Upper lobe of left lung (tissue), 6 donors: ENCODE measurements at places on chromosomes 11 and 22. TPM values are rescaled to one million over a fixed set of nuclear protein-coding genes. Genes with fewer than 3 reads are reported as not detected.

GRCh38 chr11:112161012-112161411 is 2.9 kb downstream of the IL18 start:
- peak overlapping the region; percentile 81 for H3K27ac ChIP-seq
- H3K27me3 ChIP-seq = no peaks in the 10 kb centered on the region
- no peaks in the 10 kb centered on the region for H3K36me3 ChIP-seq
- H3K4me1 ChIP-seq = peaks cover 13% of the 10 kb centered on the region

- H3K4me1 ChIP-seq = peaks cover 67% of the 10 kb centered on the region
- H3K36me3 ChIP-seq = no peaks in the 10 kb centered on the region
- DNase-seq = no peak
- H3K27ac ChIP-seq = peak overlapping the region; percentile 70
- H3K27me3 ChIP-seq = no peaks in the 10 kb centered on the region
Measured at GRCh38 chr22:37552524-37553163, 7.6 kb upstream of the CDC42EP1 start.

- DNase-seq = peak; percentile 94
- H3K4me1 ChIP-seq = peaks cover 16% of the 10 kb centered on the region
- no peak overlapping the region for H3K4me3 ChIP-seq
- H3K27me3 ChIP-seq = peaks cover 34% of the 10 kb centered on the region
Measured at GRCh38 chr22:50599816-50600455, 657 bp upstream of the MAPK8IP2 start.

- peaks cover 42% of the 10 kb centered on the region for H3K36me3 ChIP-seq
- peaks cover 42% of the 10 kb centered on the region for H3K4me1 ChIP-seq
- H3K27me3 ChIP-seq = no peaks in the 10 kb centered on the region
- peak overlapping the region; percentile 99 for H3K27ac ChIP-seq
- peak overlapping the region; percentile 98 for H3K4me3 ChIP-seq
Measured at GRCh38 chr22:39519681-39520225, 609 bp upstream of the ATF4 start.

DNA sequence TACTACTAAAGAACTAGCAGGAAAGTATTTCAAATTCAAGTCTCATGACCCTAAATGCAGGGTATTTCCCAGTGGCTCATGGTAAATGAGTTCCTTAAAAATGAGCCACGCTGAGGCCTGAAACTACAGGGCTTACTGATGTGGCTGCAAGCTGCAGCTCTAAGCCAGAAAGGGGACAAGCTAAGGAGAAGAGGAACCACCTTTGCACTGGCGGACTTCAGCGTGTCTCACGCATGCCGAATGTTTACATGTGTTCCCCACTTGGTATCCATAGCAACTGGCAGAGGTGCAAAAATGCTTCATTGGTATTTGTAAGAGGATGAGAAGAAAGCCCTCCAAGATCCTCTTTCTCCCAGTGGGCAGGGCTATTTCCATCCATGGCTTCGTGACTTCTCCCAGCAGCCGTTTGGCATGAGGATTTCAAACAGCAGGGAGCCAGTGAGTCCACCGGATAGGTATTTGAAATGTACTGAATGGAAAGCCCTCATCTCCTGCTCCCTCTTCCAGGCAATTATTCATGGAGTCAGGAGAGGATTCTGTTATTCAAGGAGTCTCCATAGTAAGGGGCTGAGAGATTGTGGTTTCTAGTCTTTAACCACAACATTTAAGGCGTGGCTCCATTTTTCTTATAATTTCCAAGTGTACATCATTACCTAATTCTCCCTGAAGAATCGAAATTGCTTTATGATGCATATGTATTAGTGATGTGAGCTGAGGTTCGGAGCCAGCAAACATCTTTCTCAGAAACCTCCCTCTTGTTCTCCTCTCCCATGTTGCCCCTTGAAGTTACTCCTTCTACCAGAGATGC is 55.3 kb upstream of the CD44 start:
- H3K27ac ChIP-seq = peak overlapping the region; percentile 73
- no peak overlapping the region for H3K4me3 ChIP-seq
- DNase-seq = peak; percentile 71
- H3K36me3 ChIP-seq = no peaks in the 10 kb centered on the region

GRCh38 chr22:19522881-19523239 is 1.4 kb downstream of the CLDN5 start:
- no peaks in the 10 kb centered on the region for H3K36me3 ChIP-seq
- no peak for DNase-seq
- H3K27ac ChIP-seq = peak overlapping the region; percentile 92
- no peaks in the 10 kb centered on the region for H3K27me3 ChIP-seq

GRCh38 chr11:66035653-66036333 is 9.5 kb upstream of the CATSPER1 start:
- no peaks in the 10 kb centered on the region for H3K27me3 ChIP-seq
- DNase-seq = no peak
- no peak overlapping the region for H3K27ac ChIP-seq

DNA sequence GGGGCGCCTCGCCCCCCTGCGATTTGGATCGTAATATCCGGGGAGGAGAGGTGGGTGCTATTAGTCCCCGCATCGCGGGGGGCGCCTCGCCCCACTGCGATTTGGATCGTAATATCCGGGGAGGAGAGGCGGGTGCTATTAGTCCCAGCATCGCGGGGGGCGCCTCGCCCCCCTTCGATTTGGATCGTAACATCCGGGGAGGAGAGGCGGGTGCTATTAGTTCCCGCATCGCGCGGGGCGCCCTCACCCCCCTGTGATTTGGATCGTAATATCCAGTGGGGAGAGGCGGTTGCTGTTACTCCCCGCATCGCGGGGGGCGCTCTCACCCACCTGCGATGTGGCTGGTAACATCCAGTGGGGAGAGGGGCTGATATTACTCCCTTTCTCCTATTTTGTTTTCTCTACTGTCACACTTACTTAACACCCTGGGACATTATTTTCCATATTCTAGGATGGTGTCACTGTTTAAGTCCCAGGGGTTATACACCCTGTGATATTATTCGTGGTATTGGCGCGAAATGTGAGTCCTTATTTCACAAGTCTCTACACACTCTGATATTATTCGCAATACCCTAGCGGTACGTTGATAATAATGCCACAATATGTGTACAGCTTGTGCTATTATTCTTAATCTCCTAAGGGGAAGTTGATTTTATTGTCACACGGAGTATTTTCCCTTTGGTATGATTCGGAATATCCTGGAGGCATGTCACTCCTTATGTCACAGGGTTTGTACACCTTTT is 57.8 kb upstream of the ALDH3B2 start:
- peaks cover 3% of the 10 kb centered on the region for H3K4me1 ChIP-seq
- H3K36me3 ChIP-seq = no peaks in the 10 kb centered on the region
- no peak overlapping the region for H3K27ac ChIP-seq
- peak; percentile 85 for DNase-seq
- no peaks in the 10 kb centered on the region for H3K27me3 ChIP-seq
- H3K4me3 ChIP-seq = peak overlapping the region; percentile 2

GRCh38 chr11:94020777-94021481 is at the start of gene HEPHL1:
Gene HEPHL1 (plus strand): TSS chr11:94021354. CDS start chr11:94021369, 15 bp downstream.
- H3K36me3 ChIP-seq = no peaks in the 10 kb centered on the region
- no peak within 1 kb of the TSS for H3K4me3 ChIP-seq
- no peaks in the 10 kb centered on the region for H3K27me3 ChIP-seq
- H3K4me1 ChIP-seq = no peaks in the 10 kb centered on the region

DNA sequence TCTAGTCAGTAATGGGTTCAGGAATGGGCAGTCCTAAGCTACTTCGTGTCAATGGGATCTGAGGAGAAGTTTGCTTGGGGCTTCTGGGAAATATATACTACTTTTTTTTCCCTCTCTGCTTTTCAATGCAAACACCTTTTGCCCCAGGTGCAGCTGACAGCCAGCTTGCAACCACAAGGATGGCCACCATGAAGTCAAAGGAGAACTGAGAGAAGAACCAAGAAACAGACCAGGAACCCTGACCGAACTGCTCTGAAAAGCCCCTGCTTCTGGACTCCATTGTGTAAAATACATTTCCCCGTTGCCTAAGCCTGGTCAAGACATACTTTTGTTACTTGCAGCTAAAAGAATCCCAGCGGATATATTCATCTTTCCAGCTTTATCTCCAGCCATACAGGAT is 20.1 kb upstream of the CD44 start:
- no peaks in the 10 kb centered on the region for H3K27me3 ChIP-seq
- H3K27ac ChIP-seq = no peak overlapping the region
- DNase-seq = no peak
- H3K4me3 ChIP-seq = no peak overlapping the region
- H3K4me1 ChIP-seq = no peaks in the 10 kb centered on the region

DNA sequence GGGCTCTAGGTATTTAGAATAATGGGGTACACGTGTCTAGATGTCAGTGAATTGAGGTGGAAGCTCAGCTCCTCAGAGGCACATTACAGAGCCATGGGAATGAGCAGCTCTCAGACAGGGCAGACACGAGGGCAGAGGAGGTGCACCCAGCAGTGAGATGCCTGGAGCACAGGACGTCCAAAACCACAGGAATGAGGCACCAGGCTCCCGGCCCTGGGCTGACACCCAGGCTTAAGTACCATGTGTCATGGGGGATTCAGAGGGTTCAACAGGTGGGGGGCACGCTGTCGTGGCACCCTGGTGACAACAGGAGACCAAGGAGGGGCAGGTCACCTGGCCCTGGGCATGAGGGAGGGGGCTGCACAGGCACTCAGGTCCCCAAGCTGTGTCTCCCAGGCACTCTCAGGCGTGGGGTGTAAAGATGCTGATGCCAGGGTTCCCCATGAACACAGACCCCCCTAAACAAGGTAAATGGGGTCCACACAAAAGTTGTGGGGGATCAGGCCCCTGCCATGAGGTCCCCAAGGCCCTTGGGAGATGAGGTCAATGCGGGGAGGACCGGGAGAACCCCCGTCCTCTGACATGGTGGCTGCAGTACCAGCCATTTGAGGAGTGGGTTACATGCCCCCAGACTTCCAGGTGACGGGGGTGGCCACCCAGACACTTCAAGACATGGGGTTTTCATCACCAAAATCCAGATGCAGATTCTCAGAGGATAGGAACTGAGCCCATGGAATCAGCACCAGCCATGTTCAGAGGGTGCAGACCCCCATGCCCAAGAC is 5.6 kb upstream of the SYT8 start:
- H3K4me3 ChIP-seq = no peak overlapping the region
- no peaks in the 10 kb centered on the region for H3K36me3 ChIP-seq
- no peaks in the 10 kb centered on the region for H3K27me3 ChIP-seq
- H3K4me1 ChIP-seq = peaks cover 49% of the 10 kb centered on the region
- DNase-seq = peak; percentile 58

- DNase-seq = no peak
- H3K4me1 ChIP-seq = peaks cover 23% of the 10 kb centered on the region
- no peaks in the 10 kb centered on the region for H3K36me3 ChIP-seq
- H3K27ac ChIP-seq = peak overlapping the region; percentile 91
- no peak overlapping the region for H3K4me3 ChIP-seq
Measured at GRCh38 chr11:65470433-65471049, 28.3 kb upstream of the MALAT1 start.

The PRRG4 gene
- 5.2 TPM for total RNA-seq

The FXYD2 gene
- 4.5 TPM for total RNA-seq

The FGF4 gene
- not detected for total RNA-seq

The PSMC3 gene
- 91.0 TPM for total RNA-seq

The APOL6 gene
- total RNA-seq = 32.1 TPM

The SLC22A9 gene
- not detected for total RNA-seq
